Effector CD4-positive, alpha-beta T cell (primary cell): ENCODE measurements at places on chromosomes 6 and 20.

DNA sequence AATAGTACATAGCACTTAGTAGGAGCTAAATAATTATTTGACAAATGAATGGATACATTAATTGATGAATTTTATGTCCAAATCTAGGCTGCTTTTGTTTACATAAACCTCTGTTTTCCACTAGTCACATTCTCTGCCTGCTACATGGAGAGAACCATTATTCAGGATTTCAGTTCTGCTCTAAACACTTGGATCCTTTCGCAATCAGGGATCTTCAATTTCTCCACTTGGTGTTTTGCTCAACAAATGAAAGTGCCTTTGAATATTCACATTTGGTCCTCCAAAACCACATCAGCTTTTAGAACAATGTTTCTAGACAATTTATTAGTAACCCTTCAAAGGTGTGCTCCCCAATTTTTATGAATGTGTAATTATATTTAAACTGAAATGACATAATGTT is 30.6 kb upstream of the HLA-DQB1 start:
- no peak for DNase-seq

DNA sequence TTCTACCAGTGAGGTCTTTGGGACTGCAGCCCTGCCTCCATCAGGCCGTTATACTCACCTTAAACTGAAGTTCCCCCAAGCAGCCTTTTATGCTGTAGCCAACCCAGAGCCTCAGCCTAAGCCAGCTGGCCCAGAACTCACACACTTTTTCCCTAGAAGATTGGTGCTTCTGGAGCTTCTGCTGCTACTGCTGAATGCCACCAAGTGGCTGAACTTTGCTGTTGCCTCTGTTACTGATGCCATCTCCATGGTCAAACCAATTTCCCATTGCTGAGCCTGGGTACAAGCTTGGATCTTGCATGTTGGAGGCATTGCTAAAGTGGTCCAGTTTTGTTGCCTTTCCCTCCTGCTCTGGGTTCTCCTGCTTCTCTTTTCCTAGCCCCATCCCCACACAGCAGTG is 15.0 kb upstream of the TBX18 start:
- DNase-seq, result no peak

GRCh38 chr20:47024461-47024937 is 129.9 kb downstream of the EYA2 start:
- DNase-seq, result no peak

DNA sequence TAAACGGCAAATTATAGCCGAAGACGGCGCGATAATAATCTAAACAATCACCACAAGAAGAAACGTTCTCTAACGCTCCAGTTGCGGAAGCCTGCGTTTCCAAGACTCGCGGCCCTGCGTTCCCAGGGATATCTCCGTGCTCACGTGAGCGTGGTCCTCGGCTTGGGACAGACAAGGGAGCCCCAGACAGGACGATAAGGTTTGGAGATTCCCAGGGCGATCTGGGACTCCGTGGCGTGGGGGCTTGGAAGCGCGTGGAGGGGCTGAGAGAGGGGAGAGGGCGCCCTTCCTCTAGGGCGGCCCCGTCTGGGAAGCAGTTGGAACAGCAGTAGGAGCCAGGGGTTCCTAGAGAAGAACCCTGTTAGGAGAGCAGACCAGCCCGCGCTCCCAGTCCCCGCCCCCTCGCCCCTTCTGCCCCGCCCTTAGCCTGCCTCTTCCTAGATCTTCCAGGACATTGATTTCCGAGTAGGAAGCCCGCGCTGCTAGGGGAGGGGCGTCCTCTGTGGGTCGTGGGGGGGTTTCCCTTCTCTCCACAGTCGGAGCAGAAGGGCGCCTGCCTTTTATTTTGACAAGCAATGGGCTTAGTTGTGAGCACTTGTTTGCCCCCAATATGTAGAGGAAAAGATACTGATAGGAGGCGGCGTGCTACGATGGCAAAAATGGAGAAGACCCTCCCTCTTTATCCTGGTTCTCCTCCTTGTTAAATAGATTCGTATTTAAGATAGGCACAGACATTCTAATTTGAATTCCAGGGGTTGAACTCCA is 10.6 kb downstream of the NRN1 start:
- no peak for DNase-seq

- no peak for DNase-seq
Measured at GRCh38 chr6:53944543-53944942, 149.7 kb downstream of the LRRC1 start.

DNA sequence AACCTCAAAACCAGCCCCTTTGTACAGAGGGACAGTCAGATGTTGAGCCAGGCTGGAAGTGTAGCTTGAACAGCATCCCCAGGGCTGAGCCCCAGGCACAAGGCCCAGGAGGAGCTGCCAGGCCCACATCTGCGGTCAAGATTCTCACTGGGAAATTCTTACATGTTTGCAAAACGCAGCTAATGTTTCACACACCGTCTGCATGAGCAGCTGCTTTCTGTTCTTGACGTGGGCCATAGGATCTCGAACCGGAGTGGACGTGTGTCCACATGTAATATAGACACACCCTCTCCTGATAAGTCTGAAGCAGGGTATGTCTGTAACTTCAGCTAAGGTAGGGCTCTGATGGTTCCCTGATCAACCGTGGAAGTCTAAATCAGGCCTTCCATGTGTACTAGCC is 41.3 kb upstream of the TRAF3IP2 start:
- DNase-seq, result no peak

DNA sequence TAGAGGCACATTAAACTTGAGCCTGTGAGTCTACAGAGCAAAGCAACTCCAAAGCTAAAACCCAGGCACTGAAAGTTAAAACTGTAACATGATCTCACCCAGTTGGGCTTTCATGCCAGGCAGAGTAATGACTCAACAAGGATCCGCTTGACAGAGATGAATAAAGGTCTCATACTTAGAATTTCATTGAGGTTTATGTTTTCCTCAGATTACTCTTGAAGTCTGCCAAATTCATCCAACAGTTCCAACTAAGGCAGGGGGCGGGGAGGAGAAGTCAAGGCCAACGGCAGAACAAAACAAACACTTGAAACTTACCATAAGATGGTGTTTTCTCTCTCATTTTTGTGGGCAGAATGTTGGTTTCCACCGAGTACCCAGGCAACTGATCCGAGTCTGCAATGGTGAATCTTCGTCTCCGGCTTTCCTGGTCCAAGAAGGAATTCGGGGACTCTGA is 54.0 kb upstream of the IPCEF1 start:
- DNase-seq, result no peak

DNA sequence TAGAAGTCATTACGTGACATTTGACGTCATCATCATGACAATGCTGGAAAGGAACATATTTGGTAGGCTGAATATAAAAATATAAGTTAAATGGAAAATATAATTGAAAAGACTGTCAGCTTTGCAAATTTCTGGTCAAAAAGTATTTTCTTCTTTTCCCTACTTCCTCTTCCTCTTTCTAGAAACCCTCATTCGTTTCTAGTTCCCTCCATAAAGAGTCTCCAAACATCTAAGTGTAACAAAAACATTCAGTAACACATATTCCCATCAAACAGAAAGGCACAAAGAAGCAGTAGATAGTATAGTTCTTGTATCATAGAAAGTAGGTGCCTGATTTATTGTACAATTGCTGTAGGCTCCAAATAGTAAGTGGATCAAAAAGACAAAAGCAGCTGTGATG is 150.8 kb upstream of the FAM83B start:
- no peak for DNase-seq

- DNase-seq, result no peak
Measured at GRCh38 chr6:84847390-84848160, 83.2 kb upstream of the TBX18 start.

- DNase-seq, result no peak
Measured at GRCh38 chr20:50396623-50397022, 113.6 kb upstream of the PTPN1 start.

GRCh38 chr6:70390067-70390466 is 23.2 kb upstream of the FAM135A start:
- no peak for DNase-seq

GRCh38 chr20:19960745-19961144 is 56.4 kb upstream of the NAA20 start:
- no peak for DNase-seq

DNA sequence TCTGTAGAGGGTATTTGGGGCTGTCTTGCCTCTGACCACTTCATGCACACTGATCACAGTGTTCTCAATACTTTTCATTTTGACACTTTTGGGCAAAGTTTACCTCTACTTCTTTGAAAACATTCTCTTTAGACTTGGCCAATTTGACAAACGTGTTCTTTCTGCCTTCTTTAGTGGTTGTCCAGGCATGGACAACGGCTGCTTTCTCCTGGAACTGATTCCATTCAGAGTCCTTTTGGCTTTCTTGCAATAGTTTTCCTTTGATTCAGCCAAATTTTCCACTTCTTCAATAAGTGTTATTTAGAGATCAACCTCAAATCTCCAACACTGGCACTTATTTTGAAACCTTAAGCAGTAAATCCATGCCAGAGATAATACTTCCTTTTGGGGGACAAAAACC is 6.7 kb upstream of the CST9 start:
- no peak for DNase-seq

- no peak for DNase-seq
Measured at GRCh38 chr20:50304923-50305635, 114.4 kb downstream of the CEBPB start.

- DNase-seq, result no peak
Measured at GRCh38 chr6:46648869-46649492, 3.6 kb downstream of the CYP39A1 start.

GRCh38 chr6:17839513-17840223 is 132.9 kb upstream of the NUP153 start:
- no peak for DNase-seq

DNA sequence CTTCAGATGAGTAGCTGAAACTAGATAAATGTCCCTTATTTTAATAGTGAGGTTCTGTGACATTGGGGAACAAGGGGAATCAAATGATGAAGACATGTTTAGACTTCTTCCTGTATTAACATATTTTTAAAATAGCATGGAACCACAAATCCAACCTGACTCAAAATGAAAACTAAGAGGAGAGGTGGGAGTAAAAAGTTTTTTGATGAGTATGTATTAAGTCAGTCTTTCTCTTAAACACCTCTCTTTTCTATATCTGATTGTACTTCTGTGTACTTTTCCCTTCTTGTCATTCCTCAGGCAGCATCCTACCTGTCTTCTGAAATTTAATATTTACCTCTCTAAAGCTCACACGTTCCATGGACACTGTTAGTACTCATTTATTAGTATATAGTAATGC is 8.7 kb upstream of the SDHAF4 start:
- no peak for DNase-seq

GRCh38 chr6:41379306-41379705 is 43.9 kb downstream of the NCR2 start:
- DNase-seq, result no peak
